ENCODE measurements at places on chromosomes 3 and 15.

DNA sequence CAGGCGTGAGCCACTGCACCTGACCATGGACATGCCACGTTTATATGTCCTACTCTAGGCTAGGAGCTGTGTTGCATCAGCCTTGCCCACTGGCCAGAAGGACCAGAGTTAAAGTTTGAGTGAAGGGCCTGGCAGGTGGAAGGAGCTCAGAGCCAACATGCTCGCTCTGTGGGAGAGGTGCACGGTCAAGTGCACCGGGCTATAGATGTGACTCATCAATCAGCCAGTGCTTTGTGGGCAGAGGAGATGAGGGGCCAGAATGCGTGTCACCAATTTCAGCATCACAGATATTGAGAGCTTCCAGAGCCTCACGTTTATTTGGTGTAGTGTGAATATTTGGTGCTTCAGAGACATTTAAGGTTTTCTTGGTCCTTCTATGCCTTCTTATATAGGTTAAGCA, 137.3 kb upstream of the KBTBD8 start:
- DNase-seq = no peak

GRCh38 chr15:38479756-38480155, 25.8 kb downstream of the FAM98B start:
- no peak for DNase-seq

DNA sequence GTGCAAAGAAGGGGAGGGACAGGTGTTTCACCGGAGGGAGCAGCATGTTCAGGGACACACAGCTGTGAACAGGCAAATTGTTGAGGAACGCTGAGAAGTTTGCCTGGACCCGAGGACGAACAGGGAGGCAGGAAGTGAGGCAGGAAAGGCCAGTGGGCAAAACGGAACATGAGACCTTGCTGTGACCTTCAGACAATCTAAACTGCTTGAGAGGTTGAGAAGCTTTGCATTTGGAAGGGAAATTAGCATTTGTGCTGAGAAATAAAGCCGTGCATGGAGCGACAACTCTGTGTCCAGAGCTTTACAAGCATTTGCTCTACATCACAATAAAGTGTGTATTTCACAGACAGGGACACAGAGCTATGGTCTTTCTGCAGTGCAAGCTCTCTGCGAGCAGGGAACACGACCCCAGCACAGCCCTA, 47.9 kb downstream of the CDC25A start:
- no peak for DNase-seq

GRCh38 chr3:98008855-98009254, 26.3 kb downstream of the GABRR3 start:
- no peak for DNase-seq

DNA sequence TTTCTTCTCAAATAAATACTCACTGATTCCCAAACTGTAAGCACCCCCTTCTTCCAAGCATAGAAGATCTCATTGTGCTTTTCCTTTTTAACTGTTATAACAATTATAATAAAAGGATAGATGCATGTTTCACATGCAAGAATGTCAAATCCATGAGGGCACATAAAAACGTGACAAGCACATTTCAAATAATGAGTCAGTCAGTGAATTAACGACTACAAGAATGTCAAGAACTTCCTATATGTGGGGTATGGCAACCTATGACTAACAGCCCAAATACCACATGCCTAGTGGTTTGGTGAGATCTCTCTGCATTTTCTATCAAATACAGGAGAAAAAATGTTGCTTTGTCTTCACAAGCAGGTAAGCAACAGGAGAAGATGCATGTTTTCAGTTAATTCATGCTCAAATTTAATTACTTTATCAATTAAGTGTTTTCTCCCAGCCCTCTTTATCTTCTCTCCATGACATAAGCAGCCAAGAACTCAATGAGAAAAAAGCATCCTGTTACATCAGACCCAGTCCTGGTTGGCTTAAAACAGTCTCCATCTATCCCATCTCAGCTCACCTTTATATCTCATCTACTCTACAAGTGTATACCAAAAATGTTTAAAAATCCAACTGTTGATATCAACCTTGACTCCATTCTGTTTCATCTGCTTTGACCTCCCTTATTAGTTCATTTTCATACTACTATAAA, 181.5 kb upstream of the LMCD1 start:
- no peak for DNase-seq

DNA sequence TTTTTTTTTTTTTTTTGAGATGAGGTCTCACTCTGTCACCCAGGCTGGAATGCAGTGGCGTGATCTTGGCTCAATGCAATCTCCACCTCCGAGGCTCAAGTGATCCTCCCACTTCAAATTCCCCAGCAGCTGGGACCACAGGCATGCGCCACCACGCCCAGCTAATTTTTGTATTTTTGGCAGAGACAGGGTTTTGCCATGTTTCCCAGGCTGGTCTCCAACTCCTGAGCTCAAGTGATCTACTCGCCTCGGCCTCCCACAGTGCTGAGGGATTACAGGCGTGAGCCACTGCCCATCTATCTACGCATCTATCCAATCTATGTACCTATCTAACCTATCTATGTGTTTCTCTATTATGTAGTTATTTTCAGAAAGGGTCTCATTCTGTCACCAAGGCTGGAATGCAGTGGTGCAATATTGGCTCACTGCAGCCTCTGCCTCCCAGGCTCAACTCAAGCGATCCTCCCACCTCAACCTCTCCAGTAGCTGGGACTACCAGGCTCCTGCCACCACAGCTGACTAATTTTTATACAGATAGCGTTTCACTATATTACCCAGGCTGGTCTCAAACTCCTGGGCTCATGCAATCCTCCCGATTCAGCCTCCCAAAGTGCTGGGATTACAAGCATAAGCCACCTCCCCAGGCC, 20.2 kb upstream of the GPX1 start:
- no peak for DNase-seq

- DNase-seq = no peak
Observed at GRCh38 chr3:64290161-64290560, 64.9 kb upstream of the PRICKLE2 start.

DNA sequence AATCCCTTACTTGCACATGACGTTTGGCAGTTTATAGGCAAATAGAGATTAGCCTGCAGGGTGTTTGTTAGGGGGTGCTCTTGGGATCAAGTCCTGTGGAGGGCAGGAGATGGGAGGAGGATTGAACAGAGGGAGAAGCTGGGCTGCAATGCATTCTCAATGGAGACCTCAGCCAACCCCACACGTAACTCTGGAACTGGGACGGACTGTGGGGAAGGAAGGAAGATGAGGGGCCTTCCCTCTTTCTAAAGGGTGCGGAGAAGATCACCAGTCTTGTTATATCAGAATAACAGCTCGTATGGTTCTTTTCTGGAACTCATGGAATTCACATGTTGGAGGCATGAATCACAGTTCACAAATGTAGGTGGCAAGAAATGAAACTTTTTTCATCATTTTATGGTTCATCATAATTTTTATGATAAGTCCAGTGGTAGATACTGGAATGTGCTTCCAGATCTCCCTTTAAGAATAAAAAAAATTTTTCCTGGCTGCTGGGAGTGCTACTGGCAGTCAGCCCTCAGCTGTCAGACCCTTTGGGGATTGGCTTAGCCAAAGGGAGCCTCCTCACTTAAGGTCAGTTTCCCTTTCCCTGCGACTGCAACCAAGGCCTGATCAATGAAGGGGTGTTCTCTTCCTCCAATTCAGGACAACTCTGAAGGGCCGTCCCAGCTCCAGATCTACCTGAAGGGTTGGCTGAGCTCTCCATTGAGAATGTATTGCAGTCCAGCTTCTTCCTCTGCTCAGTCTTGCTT, 20.5 kb upstream of the LYZL4 start:
- DNase-seq = no peak

DNA sequence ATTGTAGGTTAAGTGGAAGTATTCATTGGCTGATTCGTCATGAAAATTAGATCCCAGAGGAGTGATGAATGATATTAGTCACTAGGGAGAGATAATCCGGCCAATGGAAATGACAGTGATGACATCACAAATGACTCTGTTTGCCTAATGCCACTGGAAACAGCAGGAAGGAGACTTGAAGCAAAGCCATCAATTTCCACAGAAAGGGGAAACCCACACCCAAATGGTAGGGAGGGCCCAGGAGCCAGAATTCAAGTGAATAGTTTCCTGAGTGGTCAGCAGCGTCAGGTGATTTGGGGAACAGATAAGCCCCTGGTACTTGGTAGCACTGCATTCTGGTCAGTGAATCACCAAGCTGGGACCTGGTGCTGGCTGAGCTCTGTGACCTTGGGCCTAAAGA, 3.3 kb upstream of the ADAMTS9 start:
- DNase-seq = no peak

GRCh38 chr3:56347219-56347871, 120.9 kb downstream of the ERC2 start:
- DNase-seq = no peak

DNA sequence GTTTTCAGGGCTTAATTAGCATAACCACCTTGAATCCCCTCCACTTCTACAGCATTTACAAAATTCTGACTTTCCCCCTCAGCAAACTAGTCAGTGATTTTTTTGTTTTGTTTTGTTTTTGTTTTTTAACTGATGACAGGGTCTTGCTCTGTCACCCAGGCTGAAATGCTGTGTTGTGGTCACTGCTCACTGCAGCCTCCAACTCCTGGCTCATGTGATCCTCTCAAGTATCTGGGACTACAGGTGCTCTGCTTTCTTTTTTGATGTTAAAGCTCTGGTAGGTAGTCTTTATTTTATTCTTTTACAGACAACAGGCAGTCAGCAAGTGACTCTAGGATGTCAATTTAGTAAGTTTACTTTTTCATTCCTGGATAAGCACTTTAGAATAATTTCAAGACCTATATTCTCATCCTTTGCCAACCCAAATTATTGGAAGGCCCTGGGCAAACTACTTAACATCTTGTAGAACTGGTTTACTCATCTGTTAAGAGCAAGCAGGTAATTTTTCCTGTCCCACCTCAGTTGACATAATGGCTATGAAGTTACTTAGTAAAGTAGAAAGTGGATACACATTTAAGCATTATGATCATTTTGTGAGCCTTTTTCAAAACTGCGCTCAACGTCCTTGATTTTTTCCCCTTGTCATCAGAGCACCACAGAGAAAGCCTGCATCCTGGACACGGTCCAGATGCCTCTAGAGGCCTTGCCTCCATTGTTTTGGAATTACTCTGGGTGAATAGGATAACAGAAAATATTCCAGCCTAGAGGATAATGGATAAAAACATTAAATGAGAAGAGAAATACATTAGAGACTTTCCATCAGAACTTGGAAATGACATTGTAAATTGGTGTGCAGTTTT, 69.9 kb upstream of the NDUFB4 start:
- no peak for DNase-seq

- no peak for DNase-seq
Observed at GRCh38 chr3:177058648-177059047, 138.6 kb downstream of the TBL1XR1 start.

DNA sequence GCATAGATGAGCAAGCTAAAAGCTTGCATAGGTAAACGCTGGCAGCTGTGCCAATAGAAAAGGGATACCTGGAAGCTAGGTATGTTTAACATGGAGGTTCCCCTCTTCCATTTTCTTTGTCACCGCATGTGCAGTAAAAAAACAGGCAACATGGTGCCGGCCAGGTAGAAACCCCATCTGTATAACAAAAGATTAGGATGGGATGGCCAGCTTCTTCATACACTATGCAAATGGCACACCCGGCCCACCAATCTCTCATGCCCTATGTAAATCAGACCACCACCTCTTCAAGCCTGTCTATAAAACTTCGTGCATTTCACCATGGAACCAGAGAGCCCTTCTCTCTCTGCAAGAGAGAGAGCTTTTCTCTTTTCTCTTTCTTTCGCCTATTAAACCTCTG, 224.3 kb upstream of the P2RY1 start:
- DNase-seq = no peak

All from NCI-H1417 treated with DMSO at 0.1 percent for 48 hours (cell line).